ENCODE measurements at places on chromosomes 4 and X.

- no peak for DNase-seq
Measured at GRCh38 chr4:108851366-108851765, 88.5 kb upstream of the ETNPPL start.

- no peak for DNase-seq
Measured at GRCh38 chr4:81676537-81676936, 204.8 kb upstream of the RASGEF1B start.

DNA sequence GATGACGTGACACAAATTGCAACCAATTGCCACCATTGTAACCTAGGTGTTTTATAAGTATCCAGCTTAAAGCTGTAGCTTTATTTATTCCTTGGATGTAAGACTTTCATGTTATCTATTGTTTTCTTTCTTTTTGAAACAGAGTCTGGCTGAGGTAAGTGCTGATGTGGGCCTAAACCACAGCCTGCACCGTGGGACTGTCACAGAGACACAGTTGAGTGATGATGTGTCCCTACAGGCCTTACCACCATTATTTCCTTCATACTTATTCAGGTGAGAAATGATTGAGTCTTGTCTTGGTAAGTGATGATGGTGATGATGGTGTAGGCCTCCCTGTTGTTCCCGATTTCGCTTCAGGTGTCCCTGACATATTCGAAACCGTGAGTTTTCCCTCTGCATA, 8.3 kb downstream of the ATXN3L start:
- DNase-seq, result no peak

DNA sequence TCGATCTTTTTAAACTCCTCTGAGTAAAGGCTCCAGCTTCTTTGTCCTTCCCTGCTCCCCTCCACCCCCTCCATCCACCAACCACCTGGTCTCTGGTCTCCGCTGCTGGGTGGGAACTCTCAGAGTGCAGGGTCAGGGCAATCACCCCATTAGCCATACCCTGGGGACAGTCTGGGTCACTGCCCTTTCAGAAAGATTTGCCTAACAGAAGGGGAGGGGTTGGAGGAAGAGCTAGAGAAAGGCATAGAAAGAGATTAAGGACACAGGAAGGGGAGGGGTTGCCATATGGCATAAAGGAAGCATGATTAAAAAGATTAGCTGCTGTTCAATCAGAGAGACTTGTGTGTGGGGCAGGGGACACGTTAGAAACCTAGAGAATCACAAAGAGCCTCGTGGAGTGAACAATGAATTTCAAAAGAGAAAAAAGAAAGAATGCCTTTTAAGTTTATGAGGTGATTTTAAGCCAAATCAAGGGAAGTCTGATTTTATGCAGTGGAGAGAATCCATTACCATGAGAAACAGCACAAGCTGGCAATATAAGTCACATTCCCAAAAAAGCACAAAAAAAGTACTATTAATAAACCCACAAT, 115.5 kb upstream of the ACSL4 start:
- no peak for DNase-seq

GRCh38 chr4:89101256-89102161, 9.8 kb upstream of the TIGD2 start:
- DNase-seq, result no peak

GRCh38 chr4:151013944-151014343, 1.1 kb downstream of the LRBA start:
- DNase-seq, result no peak

Data from activated CD4-positive, alpha-beta T cell treated with anti-CD3 and anti-CD28 coated beads for 4 hours (primary cell).